ENCODE measurements at places on chromosomes 5 and 9.

DNA sequence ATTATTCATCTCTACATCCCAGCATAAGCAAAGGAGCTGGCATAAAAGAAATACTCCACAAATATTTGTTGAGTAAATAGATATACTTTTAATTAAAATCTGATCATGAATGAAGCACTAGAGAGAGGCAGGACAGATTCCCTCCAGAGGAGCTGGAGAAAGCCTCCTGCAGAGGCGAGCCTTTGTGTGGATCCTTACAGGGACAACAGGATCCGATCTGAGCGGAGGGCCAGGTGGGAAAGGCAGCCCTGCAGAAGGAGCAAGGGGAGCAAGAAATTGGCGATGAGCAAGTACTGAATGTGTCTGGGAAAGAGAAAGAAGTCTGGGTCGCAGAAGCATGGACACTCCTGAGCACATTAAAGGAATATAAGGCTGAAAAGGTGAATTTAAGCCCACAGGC lies 69.4 kb downstream of the EBF1 start:
- no peak for DNase-seq

DNA sequence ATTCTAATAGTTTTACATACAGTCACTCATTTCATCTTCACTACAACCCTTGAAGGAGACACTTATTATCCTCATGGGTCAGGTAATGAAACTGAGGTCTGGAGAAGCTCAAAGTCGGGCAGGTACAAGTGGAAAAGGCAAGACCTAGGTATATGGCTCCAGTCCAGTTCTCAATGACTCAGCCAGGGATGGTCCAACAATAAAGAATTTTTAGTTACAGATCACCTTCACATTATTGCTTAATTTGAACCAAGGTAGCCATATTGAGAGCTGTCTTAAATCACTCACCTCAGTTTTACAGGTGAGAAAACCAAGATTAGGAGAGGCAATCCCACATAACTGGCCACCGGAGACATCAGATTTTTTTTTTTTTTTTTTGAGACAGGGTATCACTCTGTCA lies 55.4 kb downstream of the PTPN3 start:
- DNase-seq, result no peak

- DNase-seq, result no peak
Measured at GRCh38 chr5:143574236-143574635, 170.8 kb upstream of the NR3C1 start.

GRCh38 chr9:115341426-115341825 lies 223.5 kb upstream of the TNC start:
- DNase-seq, result no peak

- no peak for DNase-seq
Measured at GRCh38 chr9:16689351-16689938, 181.0 kb downstream of the BNC2 start.

- no peak for DNase-seq
Measured at GRCh38 chr9:124282442-124283227, 24.9 kb downstream of the NEK6 start.
